ENCODE measurements at places on chromosomes 7 and 10.

DNA sequence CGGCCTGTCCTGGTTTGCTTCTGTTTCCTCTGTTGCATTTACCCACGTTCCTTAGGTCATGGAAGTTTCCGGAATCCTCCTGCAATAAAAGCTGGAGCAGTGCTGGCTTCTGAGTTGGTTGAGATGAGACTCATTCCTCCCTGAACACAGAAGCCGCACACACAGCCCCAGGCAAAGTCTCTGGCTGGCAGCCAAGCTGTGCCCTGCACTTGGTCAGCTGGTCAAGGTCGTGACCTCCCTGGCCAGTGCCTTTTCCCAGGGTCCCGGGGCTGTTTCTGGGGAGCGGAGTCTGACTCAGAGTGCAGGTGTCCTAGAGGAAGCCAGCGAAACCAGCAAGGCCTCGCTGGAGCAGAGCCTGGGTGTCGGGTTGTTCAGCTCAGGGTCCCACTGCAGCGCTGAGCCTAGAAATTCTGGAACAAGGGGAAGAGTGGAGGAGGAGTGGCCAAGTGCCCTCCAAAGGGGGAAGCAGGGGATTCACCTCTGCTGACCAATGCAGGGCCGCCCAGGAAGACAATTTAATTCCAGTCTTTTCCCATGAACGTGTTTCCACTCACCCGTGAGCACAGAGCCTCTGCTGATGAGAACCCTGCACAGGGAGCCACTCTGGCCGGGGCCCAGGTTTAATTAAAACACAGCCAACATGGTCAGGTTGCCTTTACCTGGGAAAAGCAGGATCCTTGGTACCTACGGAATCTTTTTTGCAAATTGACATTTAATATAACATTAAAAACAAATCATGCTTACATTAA is 245.5 kb upstream of the PPP2R2D start:
- no peak for DNase-seq

DNA sequence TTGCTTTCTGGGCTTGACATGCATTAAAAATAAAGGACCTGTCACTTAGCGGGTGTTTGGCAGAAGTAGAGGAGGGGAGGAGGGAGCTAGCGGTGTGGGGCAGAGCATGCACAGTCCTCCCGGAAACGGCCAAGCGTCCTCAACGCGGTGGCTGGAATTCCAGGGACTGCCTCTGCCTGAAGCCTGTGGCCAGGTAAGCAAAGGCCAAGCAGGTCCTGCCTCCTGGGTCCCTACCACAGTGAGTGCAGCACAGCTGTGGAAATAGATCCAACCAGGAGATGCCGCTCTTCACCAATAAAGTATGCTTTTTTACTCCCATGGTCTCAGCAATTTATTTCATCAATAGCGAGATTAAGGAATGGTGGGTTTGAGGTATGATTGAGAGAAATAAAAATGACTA is 323.4 kb downstream of the WDR37 start:
- DNase-seq: no peak

- no peak for DNase-seq
Measured at GRCh38 chr7:134948736-134949135, 37.6 kb upstream of the AGBL3 start.

DNA sequence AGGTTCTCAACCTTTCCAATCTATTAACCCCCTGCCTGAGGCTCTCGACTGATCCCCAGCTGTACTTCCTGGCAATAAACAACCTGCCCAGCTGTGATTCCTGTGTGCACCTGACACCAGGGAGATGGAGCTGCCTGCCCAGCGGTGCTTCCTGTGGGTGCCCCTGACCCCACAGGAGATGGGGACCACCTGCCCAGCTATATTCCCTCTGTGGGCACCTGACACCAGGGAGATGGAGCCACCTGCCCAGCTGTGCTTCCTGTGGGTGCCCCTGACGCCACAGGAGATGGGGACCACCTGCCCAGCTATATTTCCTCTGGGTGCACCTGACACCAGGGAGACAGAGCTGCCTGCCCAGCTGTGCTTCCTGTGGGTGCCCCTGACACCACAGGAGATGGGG is 184.0 kb downstream of the DIP2C start:
- no peak for DNase-seq

DNA sequence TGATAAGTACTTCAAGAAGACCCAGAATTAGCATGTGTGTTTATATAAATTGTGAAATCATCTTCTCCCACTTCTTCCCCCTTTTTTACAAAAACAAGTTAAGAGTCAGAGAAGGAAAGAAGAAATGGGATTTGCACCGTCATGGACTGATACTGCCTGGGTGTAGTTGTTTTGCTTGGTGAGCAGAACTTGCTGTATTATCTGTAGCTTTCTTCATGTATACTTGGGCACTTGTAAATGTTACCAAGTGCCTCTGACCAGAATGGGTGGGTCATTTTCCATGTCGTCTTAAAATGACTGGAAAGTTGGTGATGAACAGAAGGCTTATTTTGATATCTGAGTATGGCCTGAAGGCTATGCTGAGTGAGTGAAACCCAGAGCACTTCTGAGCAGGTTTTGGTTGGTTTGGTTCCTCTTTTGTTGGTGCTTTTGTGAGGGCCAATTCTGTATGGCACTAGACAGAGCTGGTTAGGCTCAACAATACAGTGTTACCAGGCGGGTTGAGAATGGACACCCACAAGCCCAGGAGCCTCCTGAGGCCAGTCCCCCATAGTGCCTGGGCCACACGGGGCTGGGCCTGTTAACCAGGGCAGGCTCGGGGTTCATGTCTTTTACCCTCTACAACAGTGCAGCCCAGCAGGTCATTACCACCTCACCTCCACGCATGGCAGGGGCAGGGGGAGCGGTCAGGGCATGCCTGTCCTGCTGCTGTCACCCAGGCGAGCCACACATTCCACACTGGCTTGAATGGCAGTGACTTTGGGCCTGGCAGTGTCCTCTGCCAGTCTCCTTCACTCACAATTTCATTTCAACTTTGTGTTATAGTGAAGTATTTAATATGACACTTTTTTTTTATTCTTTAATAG is 115.1 kb downstream of the CCNY start:
- DNase-seq: no peak

DNA sequence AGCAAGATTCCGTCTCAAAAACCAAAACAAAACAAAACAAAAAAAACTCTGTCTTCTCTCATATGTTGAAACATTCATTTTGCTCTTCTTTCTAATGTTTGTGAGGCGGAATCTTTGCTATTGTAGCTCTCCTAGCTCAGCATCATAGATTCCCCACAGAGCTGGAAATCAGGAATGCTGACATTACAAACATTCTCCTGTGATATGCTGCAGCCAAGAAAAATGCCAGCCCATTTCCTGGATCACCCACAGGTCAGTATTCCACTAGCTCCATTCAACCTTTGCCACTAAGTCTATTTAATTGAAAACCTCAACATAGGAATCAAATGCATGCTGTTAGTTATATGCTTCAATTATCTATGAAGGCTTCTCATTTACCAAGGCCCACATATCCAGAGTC is 186.3 kb downstream of the IPMK start:
- DNase-seq: no peak

GRCh38 chr10:14435976-14436632 is 105.4 kb upstream of the FRMD4A start:
- no peak for DNase-seq

- no peak for DNase-seq
Measured at GRCh38 chr7:155953781-155954549, 141.7 kb upstream of the SHH start.

GRCh38 chr7:50805447-50806125 is 22.9 kb upstream of the GRB10 start:
- no peak for DNase-seq

- DNase-seq: no peak
Measured at GRCh38 chr7:34622182-34622581, 35.8 kb upstream of the NPSR1 start.

DNA sequence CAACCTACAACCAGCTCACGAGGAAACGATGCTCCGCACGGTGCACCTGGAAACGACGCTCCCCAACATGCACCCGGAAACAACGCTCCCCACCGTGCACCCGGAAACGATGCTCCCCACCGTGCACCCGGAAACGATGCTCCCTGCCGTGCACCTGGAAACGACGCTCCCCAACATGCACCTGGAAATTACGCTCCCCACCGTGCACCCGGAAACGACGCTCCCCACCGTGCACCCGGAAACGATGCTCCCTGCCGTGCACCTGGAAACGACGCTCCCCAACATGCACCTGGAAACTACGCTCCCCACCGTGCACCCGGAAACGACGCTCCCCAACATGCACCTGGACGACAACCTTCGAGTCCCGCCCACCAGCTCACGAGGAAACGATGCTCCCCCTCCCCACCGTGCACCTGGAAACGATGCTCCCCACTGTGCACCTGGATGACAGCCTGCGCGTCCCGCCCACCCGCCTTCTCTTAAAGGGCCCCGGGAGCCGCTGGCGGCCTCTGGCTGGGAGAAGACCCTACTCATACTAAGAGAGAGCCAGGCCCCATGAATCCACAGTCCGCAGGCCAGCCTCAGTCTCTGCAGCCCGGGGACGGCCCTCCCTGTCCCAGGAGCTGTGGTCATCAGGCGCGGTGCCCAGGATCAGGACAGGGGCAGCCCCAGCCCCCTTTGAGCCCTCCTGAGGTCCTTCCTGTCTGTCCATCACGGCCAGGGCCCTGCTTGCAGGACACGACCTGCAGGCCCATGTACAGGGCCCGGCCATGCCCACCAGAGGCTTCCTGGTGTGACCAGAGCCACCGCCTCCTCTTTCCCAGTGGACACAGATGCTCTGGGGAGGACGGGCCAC is 98.3 kb downstream of the PDGFA start:
- no peak for DNase-seq

- DNase-seq: no peak
Measured at GRCh38 chr10:63819753-63820329, 298.6 kb downstream of the REEP3 start.

DNA sequence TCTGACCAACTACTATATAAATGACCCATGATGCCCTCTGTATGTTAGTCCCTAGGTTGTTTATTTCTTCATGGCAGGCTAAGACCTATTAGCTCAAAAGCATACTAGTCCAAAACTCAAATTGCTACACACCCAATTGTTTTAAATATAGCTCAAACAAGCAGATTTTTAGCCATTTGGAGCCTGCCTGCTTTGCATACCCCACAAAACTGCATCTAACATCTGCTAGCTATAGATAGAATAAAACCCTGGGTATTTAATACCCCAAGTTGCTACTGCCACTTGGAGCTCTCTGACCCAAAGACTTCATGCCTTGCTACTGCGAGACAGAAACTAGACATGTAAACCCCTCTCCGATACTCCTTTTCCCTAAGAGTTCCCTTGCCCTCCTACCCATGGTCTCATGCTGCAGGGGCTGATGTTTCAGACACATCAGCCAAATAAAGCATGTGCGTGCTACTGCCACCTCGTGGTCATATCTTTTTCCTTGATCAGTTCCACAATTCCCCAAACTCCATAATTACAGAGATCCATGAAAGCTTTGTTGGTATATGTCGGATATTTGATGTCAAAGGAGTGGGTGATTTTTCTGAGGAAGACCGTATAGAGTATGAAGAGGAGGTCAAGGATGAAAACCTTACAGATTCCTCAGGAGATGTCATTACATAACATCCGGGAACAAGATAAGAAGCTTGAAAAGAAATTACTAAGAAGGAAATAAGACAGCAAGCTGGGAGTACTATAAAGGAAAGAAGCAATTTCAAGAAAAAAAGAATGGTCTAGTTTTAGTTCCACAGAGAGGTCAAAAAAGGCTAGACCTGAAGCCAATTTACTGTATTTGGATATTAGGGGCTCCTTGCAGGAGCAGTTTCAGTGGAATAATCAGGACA is 386.6 kb downstream of the SH2D4B start:
- no peak for DNase-seq

- DNase-seq: no peak
Measured at GRCh38 chr7:141928845-141929195, 12.6 kb downstream of the OR9A4 start.

- no peak for DNase-seq
Measured at GRCh38 chr7:120874722-120875121, 16.8 kb upstream of the TSPAN12 start.

DNA sequence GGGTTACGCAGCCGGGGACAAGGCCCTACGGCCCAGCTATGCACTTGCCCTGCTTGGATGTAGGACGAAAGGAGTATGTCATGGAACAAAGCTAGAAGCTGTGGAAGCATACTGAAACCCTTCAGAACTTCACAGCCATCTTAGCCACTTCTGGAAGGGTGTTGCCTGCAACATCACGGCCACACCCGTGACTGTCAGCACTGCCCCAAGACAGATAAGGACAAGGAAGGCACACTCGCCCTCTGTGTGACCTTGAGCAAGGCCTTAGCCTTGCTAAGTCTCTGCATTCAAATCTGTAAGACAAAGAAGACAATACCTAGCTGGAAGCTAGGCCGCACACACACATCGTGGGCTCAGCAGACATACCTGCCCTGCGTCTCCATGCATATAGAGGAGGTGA is 352.5 kb upstream of the MGMT start:
- DNase-seq: no peak

All from activated CD4-positive, CD25-positive, alpha-beta regulatory T cell treated with anti-CD3 and anti-CD28 coated beads, Interleukin-2, amount 50 U/mL, for 72 hours (primary cell).